ENCODE measurements at places on chromosomes 5 and 9.

DNA sequence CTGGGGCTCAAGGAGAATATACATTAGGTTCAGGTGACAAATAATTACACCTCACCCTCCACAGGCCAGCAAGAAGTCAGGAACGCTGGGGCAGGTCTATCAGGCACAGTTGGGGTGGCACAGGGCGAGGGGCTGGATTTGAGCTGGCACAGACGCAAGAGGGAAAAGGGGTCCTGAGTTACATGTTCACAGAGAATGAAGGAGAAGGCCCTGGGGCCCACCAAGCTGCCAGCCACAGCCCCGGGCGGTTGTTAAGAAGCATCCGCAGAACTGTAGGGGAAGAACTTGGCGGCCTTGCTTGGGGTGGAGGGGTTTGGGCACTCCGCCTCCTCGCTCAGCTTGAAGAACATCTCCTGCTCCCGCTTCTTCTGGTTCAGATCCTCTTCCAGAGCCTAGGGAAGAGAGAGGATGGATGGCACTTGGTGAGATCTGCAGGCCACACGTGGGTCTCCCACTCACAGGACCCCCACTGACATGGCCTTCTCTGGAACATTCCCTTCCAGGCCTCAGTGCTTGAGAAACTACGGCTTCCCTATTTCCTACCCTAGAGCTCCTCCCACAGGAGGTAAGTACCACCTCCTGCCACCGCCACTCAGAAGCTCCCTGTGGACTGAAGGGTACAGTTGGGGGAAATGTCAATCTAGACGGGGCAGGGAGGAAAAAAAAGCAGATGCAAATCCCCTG, 38.3 kb upstream of the FBXW11 start:
- DNase-seq, result no peak

DNA sequence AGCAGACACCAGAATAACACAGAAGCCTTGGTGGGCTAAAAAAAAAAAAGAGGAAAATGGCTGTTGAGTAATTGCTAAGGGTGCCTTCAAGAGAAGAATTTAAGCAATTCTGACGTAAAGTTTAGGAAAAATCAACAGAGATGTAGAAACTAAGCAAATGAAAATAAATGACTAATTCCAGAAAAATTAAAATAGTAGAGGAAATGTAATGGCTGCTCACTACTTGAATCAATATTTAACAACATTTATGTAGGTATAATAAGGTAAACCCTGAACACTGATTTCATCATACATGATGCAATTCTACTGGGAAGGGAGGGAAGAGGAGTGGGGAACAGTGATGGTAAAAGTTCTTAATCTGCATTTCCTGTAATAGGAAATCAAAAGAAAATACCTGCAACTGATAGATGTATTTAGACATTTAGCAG, 41.4 kb downstream of the PUM3 start:
- no peak for DNase-seq

- DNase-seq, result no peak
Observed at GRCh38 chr5:173163219-173163618, 18.9 kb downstream of the BNIP1 start.

- no peak for DNase-seq
Observed at GRCh38 chr5:14441641-14442040, 140.0 kb upstream of the OTULINL start.
